ENCODE measurements at places on chromosomes 16 and 17. TPM values are rescaled to one million over a fixed set of nuclear protein-coding genes. Genes with fewer than 3 reads are reported as not detected.

CIITA gene
- 0.26 TPM for total RNA-seq

ABCC11 gene
- total RNA-seq, result 0.32 TPM

HES7 gene
- not detected for total RNA-seq

NEUROD2 gene
- total RNA-seq, result under 0.01 TPM

NPIPA2 gene
- total RNA-seq, result not detected

NPIPB8 gene
- not detected for total RNA-seq

DNASE1L2 gene
- 1.1 TPM for total RNA-seq

HIC1 gene
- total RNA-seq, result 32.2 TPM

PTX4 gene
- total RNA-seq, result not detected

NPIPA1 gene
- total RNA-seq, result 67.6 TPM

KRTAP4-5 gene
- total RNA-seq, result not detected

CD300H gene
- total RNA-seq, result not detected

TBC1D3K gene
- not detected for total RNA-seq

KIF2B gene
- total RNA-seq, result not detected

SRR gene
- 18.0 TPM for total RNA-seq

HBZ gene
- not detected for total RNA-seq

CEP295NL gene
- total RNA-seq, result 2.8 TPM

SGCA gene
- total RNA-seq, result 0.47 TPM

ZG16B gene
- 0.16 TPM for total RNA-seq

AXIN2 gene
- total RNA-seq, result 4.2 TPM

KRTAP2-1 gene
- total RNA-seq, result not detected

KIF18B gene
- 0.77 TPM for total RNA-seq

TXNL4B gene
- 7.7 TPM for total RNA-seq

CYB5B gene
- 40.3 TPM for total RNA-seq

NPIPB13 gene
- total RNA-seq, result 1.7 TPM

HCRT gene
- total RNA-seq, result not detected

OR4D2 gene
- total RNA-seq, result not detected

GPS1 gene
- 92.8 TPM for total RNA-seq

CFAP97D1 gene
- total RNA-seq, result not detected

C1QL1 gene
- 0.32 TPM for total RNA-seq

SLC5A11 gene
- total RNA-seq, result not detected
